ENCODE measurements at places on chromosomes 12 and 14.

DNA sequence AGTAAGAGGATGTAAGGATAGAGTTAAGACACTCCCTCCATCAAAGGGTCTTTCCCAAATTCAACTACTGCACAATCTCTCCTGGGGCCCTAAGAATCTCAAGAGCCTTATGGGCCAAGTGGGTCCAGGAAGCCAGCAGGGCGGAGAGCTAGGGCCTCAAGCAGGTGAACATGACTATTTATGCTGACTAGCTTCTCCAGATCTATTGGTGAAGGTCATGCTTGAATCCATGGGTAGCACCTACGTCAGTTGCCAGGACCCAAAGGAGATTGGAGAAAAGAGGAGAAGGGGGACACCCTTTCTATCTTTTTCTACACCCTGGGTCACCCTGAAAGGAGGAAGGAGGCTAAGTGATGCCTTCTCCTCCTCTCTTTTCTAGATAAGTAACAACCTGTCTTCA, 534.2 kb upstream of the MIS18BP1 start:
- no peak for DNase-seq

DNA sequence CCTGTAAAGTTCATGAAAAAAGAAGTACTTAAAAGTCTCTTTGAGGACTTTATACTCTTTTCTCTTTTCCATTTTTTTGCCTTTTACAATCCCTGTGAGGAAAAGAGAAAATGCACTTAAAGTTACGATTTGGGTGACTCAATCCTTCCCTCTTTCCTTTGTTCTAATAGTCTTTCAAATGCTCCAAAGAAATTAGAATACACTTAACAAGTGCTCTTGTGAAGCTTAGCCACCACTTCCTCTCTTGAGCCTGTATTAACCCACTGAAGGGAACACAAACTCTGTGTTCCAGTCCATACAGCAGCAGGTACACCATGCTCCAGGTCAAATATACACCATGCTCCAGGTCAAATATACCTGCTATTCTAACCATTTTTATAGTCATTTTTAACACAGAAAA, 581.1 kb upstream of the MGAT4C start:
- DNase-seq = peak; percentile 5

GRCh38 chr14:48954446-48954845, 631.7 kb downstream of the RPS29 start:
- no peak for DNase-seq

GRCh38 chr12:107364875-107365518, 271.6 kb upstream of the CRY1 start:
- DNase-seq = no peak

DNA sequence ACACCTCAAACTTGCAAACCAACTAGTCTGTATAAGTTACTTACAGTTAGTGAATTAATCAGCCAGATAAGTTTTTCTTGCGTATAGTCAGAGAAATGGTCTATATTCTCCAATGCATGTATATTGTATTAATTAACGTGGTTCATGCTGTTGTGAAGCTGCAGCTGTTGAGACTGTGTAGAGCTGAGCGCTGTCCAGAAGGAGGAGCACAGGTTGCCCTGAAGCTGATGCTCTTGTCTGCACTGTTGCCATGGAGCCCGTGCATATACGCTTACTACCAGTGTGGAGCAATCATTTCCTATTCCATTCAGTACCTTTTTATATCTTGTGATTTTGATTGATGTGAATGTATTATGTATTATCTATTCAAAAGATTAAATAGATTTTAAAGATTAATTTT, 74.3 kb upstream of the ARID2 start:
- DNase-seq = no peak

GRCh38 chr12:129903092-129903945, 506 bp downstream of the TMEM132D start:
- DNase-seq = peak; percentile 62

DNA sequence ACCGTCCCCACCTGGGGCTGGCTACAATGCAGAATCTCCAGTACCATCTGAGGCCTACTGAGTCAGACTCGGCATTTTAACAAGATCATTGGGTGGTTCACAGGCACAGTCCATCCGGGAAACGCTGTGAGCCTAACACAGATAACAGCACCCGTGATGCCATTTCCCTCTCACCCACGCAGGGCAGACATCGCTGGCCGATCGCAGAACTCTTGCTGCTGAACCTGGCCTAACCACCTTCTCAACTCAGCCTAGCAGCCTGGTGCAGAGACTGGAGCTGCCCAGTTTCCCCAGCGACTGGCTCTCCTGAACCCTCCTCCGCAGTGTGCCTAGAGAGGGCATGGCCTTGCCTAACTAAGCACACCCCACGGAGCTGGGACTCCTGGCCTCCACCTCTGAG, 83.3 kb downstream of the NCOR2 start:
- no peak for DNase-seq

All from astrocyte of the hippocampus (primary cell).